ENCODE measurements at places on chromosomes 16 and 17. TPM values are rescaled to one million over a fixed set of nuclear protein-coding genes. Genes with fewer than 3 reads are reported as not detected.
A peak's percentile ranks its signal among the peaks of the same experiment; 100 is the strongest.

DNA sequence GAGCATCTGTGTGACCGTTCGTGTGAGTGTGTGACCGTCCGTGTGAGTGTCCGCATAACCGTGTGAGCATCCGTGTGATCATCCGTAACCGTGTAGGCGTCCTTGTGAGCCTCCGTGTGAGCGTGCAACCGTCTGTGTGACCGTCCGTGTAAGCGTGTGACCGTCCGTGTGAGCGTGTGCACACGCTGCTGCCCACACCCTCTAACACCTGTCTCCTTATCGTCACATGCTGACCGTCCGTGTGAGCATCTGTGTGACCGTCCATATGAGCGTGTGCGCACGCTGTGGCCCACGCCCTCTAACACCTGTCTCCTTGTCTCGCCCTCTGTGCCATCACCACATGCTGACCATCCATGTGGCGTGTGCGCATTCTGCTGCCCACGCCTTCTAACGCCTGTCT, 31.1 kb downstream of the NME3 start:
- H3K4me3 ChIP-seq = no peak overlapping the region
- H3K27ac ChIP-seq = no peak overlapping the region
- no peaks in the 10 kb centered on the region for H3K4me1 ChIP-seq
- H3K27me3 ChIP-seq = no peaks in the 10 kb centered on the region

DNA sequence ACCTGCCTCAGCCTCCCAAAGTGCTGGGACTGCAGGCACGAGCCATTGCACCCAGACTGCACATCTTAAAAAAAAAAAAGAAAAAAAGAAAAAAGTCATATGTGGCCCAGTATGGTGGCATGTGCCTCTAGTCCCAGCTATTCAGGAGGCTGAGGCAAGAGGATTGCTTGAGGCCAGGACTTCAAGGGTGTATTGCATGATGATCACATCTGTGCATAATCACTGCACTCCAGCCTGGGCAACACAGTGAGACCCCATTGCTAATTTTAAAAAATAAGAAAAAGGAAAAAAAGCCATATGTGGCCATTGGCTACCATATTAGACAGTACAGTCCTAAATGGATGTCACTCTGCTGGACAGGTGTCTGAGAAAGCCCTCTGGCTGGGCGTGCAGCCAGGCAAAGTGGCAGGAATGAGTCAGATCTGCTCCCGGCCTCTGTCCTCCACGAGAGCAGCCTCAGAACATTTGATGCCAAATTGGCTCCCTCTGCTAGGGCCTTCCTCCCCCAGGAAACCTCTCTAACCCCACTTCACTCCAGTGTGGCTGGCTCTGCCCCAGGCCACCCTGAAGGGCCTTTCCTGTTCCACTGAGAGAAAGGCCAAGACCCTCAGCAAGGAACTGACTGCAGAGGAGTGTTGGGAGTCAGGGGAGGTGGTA, 14.7 kb downstream of the CA7 start:
- no peak overlapping the region for H3K4me3 ChIP-seq
- peak; percentile 42 for DNase-seq
- H3K4me1 ChIP-seq = peaks cover 25% of the 10 kb centered on the region
- no peak overlapping the region for H3K27ac ChIP-seq
- no peaks in the 10 kb centered on the region for H3K27me3 ChIP-seq

GRCh38 chr17:80261159-80261894, 675 bp downstream of the RNF213 start:
- peaks cover 20% of the 10 kb centered on the region for H3K4me1 ChIP-seq
- peaks cover 7% of the 10 kb centered on the region for H3K36me3 ChIP-seq

DNA sequence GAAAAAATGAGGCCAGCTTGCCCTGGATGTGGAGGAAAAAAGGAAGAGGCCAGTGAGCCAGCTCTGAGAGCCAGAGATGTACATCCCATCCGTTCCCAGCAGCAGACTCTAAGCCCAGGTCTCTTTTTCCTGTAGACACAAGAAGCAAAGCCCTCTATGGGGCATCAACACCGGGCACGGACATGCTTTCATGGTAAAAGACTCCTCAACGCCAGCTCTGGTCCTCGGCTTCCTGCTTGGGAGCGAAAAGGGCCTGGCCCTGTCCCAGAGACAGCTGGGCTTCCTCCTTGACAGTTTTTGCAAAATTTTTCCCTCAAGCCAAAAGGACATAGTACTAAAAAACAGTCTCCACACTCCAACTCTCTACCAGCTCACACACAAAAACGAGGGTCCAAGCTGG, 27.1 kb downstream of the PELP1 start:
- no peaks in the 10 kb centered on the region for H3K4me1 ChIP-seq
- H3K27ac ChIP-seq = no peak overlapping the region
- H3K27me3 ChIP-seq = no peaks in the 10 kb centered on the region
- H3K4me3 ChIP-seq = no peak overlapping the region
- peaks cover 88% of the 10 kb centered on the region for H3K36me3 ChIP-seq

DNA sequence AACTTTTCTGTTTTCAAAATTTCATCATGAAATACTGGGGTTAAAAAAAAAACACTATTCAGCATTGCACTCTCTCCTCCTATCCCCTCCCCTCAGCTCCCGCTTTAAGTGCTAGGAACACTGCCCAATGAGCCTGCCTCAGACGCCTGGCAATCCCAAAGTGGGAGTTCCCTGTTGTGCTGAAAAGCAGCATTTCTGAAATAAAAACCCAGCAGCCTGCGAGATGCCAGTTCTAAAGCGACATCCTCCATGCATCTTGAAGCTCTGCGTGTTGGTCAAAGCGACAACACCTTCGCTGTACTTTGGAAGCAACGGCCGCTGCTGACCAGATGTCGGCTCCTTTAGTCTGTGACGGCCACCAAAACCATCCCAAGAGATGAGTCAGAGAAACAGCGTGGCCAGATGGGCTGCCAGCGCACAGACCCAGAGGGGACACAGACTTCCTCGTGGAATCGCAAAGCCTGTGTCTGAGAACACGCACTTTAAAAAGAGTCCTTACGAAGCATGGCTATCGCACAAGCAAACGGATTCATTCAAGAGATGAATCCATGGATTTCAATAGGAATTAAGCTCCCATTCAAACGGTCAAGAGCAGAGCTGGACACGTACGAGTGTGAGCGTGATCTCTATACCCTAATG, 32.8 kb downstream of the FBXO31 start:
- DNase-seq = no peak
- H3K36me3 ChIP-seq = no peaks in the 10 kb centered on the region
- H3K27ac ChIP-seq = no peak overlapping the region
- H3K4me1 ChIP-seq = peaks cover 1% of the 10 kb centered on the region
- H3K4me3 ChIP-seq = no peak overlapping the region

The SNAI3 gene
- not detected for total RNA-seq

The PABPN1L gene
- total RNA-seq = not detected

Data from A673 (cell line).